Stomach (tissue), 19 donors: ENCODE measurements at places on chromosomes 6 and 20.
A peak's percentile ranks its signal among the peaks of the same experiment; 100 is the strongest.

DNA sequence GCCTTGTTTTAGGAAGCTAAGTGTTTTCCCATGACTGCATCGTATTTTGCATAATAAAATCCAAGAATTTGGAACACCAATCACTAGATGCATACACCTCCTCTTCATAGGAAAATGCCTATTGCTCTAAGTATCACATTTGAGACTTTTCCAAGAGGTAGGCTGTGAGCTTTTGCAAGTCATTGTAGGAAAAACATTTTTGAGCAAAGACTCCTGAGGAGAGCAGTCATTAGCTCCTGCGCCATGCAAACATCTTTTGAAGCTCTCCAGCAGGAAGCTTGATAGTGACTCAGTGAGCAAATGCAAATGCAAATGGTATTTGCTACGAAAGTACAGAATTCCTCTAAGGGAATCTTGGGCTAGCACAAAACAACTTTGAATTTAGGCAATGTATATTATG, 750.4 kb downstream of the QKI start:
- DNase-seq = no peak

GRCh38 chr20:62294516-62294915, 8.3 kb upstream of the ADRM1 start:
- no peak for DNase-seq

GRCh38 chr20:57698116-57698866, 11.5 kb downstream of the PMEPA1 start:
- DNase-seq = peak; percentile 40

- DNase-seq = no peak
Observed at GRCh38 chr20:9166153-9166780, 97.4 kb downstream of the PLCB4 start.

- DNase-seq = no peak
Observed at GRCh38 chr20:50314678-50315335, 124.2 kb downstream of the CEBPB start.

DNA sequence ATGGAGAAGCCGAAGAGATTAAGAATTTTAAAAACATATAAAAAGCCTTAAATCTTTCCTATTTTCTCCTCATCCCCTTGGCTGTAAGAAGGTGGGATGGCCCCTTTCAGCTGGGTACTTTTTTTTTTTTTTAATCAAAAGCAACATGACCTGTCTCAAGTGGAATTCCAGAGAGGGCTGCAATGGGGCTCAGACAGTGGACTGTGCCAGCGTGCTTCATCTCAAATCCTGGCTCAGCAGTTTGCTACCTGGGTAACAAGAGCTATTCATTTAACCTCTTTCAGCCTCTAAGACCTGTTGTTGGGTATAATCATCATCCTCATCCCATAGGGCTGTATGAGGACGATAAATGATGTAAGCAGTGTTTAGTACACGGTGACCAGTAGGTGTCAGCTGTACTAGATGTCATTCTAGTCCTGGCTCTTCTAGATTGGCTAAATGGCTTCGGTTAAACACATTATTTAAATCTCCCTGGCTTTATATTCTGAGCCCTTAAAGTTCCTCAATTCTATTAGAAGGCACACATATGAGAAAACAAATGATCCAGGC, 6.9 kb upstream of the PPP1R3G start:
- no peak for DNase-seq

DNA sequence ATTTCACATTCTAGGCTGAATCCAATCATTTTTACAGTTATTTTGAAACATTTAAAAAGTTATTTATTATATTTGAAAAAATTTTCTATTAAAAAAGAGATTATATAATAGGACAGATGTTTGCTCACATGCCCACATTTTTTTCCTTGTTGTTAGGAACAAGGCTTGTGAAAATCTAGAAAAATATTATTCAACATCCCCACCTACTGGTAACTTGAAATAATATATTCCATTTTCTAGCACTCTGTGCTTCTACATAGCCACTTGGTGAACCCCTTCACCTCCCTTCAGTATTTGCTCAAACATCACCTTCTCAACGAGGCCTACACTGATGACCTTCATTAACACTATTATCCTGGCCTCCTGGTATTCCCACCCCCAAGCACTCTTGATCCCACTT, 18.3 kb upstream of the GPRC6A start:
- no peak for DNase-seq

DNA sequence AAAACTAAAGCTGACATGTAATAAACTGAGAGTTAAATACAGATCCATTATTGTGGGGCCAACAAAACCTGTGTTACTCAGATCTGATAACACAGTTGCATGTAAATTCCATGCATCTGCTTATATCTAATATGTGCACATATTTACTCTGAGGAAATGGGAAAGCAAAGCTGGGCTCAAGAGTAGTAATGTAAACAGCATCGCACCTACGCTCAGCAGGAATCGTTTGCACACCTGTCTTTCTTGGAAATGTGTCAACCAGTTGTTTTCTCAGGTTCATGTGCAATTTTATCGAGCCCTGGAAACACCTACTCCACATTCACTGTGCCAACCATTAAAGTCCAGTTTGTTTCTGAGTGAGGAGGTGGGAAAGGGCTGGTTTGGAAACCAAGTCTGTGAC, 80.3 kb upstream of the CNKSR3 start:
- peak; percentile 81 for DNase-seq

DNA sequence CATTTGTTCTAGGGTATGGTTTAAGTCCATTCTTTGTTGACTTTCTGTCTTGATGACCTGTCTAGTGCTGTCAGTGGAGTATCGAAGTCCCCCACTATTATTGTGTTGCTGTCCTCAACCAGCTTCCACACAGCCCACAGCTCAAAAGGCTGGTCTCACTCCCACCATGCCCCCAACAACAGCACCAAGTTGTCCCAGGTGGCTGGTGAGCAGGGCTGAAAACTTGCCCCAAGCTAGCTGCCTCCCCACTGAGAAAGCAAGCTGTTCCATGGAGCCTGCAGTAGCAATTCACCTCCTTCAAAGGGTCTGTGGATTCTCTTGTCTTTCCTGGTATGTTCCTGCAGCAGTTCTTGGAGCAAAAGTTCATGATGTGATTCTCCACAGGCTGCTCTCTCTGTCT, 221.0 kb downstream of the SYNDIG1 start:
- no peak for DNase-seq

GRCh38 chr6:168589275-168589674, 148.3 kb downstream of the SMOC2 start:
- DNase-seq = no peak

DNA sequence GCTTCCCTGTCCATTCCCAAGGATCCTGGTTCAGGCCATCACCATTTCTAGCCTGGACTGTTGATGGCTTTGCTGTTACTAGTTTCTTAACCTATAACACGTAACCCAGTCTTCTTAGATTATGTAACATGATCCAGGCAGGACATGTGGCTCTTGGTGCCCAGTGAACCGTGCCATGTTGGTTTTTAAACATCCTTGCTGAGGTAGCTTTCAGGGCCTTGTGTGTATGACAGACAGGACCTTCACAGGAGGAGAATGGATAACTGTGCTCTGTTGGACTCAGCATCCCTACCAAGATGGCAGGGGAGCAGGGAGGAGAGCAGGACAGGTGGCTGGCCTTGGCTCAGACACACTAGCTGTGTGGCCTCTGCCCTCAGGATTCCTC, 46.8 kb downstream of the PANK2 start:
- DNase-seq = no peak

DNA sequence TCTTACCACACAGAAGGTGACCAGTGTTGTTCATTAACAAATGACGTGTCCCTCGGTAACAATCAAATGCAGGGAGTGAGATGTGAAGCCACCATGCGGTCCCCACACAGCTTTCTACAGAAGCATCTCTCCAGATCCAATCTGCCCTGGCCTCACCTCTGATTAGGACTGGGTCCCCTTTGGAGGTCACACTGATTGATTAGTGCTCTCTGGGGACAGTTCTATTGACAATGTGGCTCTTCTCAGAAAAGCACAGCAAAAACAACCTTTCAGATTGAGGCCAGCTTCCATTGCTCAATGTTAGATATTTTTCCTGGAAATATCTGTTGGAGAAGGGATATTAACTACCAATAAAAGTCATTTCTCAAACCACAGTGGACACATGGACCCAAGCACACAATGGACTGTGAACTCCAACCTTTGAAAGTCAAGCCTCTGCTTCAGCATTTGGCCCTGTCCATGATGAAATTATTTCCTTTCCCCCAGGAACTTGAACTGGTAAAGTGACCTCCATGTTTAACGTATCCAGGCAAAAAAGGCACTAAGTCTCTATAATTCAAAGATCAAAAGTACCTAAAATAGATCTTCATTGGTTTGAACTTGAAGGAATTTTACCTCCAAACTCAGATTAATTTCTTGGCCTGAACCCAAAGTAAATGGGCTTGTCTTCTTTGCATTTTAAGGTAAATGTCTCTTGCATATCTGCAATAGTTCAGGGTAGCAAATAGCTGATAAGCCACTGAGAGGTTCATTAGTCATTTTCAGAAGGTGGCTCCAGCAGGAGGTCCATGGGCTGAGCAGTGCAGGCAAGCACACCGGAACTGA, 118.5 kb downstream of the FOXA2 start:
- peak; percentile 50 for DNase-seq

- DNase-seq = no peak
Observed at GRCh38 chr20:63547725-63548480, at the start of gene SRMS. Gene SRMS (minus strand): TSS chr20:63547749. CDS start chr20:63547463, 286 bp downstream.

- no peak for DNase-seq
Observed at GRCh38 chr6:168320634-168321033, 1.1 kb upstream of the DACT2 start.

DNA sequence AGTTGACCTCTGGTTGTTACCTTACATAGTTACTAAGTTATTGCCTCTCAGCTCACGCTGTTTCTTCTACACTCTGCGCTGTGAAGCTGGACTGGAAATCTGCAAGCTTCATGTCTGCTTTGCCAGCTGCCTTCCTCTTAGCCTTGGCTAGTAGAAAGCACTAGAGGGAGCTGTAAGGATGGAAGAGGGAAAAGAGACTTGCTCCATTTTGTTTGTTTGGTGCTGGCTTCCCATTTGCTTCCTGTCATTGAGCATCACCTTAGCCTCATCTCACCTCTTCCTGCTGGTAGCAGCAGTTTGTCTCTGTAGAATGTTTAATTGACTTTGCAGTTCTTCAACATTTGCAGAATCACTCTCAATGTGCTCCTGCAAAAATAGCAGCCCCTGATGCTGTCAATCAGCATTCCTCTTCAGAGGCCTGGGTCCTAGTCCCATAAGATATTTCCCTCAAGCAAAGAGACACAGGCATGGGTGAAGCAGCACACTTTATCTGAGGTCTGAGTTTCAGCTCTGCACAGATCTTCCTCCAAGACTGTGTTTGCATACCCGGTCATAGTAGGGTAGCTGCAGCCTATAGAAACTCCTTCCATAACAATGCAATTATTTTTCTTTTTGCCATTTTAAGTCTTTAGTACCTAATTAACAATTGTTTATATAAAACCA, 302.2 kb upstream of the EPHA7 start:
- no peak for DNase-seq

GRCh38 chr20:41715526-41715925, 97.3 kb upstream of the CHD6 start:
- DNase-seq = no peak
